ENCODE measurements at places on chromosomes 7 and 10. TPM values are rescaled to one million over a fixed set of nuclear protein-coding genes. Genes with fewer than 3 reads are reported as not detected.

Gene ZFAND4
- total RNA-seq = 3.1 TPM

Gene PDE1C
- total RNA-seq = 50.1 TPM

Gene FAM25C
- total RNA-seq = not detected

Gene NCOA4
- 236 TPM for total RNA-seq

Gene WASL
- total RNA-seq = 1.4 TPM

Gene LRGUK
- not detected for total RNA-seq

Gene DHX32
- 29.6 TPM for total RNA-seq

Gene RNF148
- not detected for total RNA-seq

Gene SLC39A12
- total RNA-seq = 0.23 TPM

Gene FGFR2
- total RNA-seq = 6.3 TPM

Gene CCDC3
- total RNA-seq = 3.3 TPM

Gene GRID1
- 0.15 TPM for total RNA-seq

Gene PSAP
- total RNA-seq = 584 TPM

Gene NPTX2
- total RNA-seq = 2.1 TPM

Gene MAGI2
- 0.49 TPM for total RNA-seq

Gene HMX2
- total RNA-seq = 6.0 TPM

Gene CRYGN
- total RNA-seq = not detected

Gene MSS51
- 2.4 TPM for total RNA-seq

Gene THSD7A
- total RNA-seq = not detected

Gene POP7
- total RNA-seq = 41.5 TPM

Gene CYP17A1
- not detected for total RNA-seq

Gene TAS2R3
- total RNA-seq = not detected

Gene MYL10
- total RNA-seq = not detected

Gene C7orf57
- not detected for total RNA-seq

Gene LRRC18
- not detected for total RNA-seq

Gene FAM241B
- total RNA-seq = 4.3 TPM

Gene TNS3
- total RNA-seq = 27.6 TPM

Gene KCP
- not detected for total RNA-seq

Gene MAT1A
- not detected for total RNA-seq

Gene COX19
- total RNA-seq = 4.4 TPM

Gene MYOZ1
- total RNA-seq = not detected

Gene EVX1
- not detected for total RNA-seq

Gene P4HA1
- 65.9 TPM for total RNA-seq

Gene EXOSC1
- total RNA-seq = 45.6 TPM

Gene BHLHA15
- 0.74 TPM for total RNA-seq

Gene GALNT11
- total RNA-seq = 16.7 TPM

Gene AGAP5
- 1.1 TPM for total RNA-seq
